ENCODE measurements at places on chromosomes 5 and 9. TPM values are rescaled to one million over a fixed set of nuclear protein-coding genes. Genes with fewer than 3 reads are reported as not detected.

DNA sequence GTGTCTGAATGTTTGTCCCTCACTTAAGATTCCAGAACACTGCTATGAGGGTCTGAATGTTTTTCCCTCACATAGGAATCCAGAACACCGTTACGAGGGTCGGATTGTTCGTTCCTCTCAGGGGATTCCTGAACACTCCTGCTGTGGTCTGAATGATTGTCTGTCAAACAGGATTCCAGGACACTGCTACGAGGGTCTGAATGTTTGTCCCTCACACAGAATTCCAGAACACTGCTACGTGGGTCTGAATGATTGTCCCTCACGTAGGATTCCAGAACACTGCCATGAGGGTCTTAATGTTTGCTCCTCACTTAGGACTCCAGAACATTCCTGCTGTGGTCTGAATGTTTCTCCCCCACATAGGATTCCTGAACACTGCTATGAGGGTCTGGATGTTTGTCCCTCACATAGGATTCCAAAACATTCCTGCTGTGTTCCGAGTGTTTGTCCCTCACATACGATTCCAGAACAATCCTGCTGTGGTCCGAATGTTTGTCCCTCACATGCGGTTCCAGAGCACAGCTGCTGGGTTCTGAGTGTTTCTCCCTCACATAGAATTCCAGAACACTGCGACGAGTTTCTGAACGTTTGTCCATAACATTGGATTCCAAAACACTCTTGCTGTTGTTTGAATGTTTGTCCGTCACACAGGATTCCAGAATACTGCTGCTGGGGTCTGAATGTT, 199.5 kb downstream of the FOXD4L6 start:
- DNase-seq: no peak

DNA sequence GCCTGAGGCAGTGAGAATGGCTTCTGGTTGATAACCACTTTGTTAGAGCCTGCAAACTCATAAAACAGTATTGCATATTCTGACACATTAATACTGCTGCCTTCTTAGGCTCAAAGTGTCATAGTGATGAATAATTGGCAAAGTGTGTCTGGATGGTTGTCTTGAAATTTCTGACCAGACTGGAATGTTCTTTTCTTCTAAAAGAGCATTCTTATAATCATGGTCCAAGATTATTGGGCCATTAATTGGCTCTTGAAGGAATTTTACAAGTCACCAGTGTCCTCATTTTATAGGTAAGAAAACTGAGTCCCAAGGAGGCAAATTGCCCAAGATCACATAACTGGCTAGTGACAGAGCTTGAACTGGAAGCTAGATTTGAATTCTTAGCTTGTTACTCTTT, 111.7 kb downstream of the PCSK1 start:
- no peak for DNase-seq

DNA sequence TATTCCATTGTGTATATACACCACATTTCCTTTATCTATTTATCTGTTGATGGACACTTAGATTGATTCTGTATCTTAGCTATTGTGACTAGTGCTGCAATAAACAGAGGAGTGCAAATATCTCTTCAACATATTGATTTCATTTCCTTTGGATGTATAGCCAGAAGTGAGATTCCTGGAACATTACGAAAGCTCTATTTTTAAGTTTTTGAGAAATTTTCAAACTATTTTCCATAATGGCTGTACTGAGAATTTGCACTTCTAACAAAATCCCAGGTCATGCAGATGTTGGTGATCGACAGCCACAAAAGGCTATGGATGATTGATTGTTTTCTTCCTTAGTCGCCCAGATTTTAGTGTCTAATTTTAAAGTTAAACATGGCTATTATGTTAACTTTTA, 132.7 kb upstream of the MTAP start:
- no peak for DNase-seq

DNA sequence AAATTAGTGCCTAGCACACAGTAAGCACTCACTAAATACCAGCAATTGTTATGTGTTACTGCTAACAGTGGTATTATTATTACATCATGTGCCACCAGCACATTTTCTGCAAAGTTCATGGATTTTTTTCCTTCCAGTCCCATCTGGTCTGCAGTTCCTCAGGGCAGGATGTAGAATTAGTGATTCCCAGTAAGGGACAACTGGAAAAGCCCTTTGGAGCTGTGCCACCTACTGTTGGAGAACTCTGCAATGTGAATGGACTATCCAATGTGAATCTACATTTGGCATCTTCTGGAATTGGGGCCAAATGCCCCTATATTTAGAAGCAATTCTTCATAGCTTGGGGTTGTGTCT, 154.0 kb downstream of the CDH6 start:
- no peak for DNase-seq

- DNase-seq: no peak
Measured at GRCh38 chr5:11293523-11293922, 532.5 kb upstream of the DAP start.

- DNase-seq: peak; percentile 34
Measured at GRCh38 chr9:23492126-23493002, 333.7 kb downstream of the ELAVL2 start.

GRCh38 chr9:124198948-124199347, 58.8 kb upstream of the NEK6 start:
- DNase-seq: no peak

GRCh38 chr9:35280399-35280798, 118.6 kb downstream of the UNC13B start:
- DNase-seq: no peak

DNA sequence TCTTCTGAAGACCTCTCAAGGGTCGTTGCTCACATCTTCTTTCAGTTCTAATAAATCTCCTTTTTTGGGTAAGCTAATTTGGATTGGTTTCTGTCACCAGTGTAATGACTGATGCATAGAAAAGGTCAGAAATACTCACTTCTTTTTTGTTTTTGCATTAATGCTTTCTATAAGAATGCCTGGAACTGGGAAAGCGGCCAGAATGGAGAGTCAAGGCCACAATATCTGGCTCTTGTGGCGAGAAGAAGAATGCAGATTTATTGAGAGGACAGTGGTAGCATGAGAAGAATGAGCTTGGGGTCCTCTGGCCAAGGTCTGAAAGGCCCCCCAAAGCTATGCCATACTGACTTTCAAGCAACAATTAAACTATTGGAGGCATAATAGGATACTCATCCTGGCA, 88.0 kb upstream of the SLC12A2 start:
- no peak for DNase-seq

The ZNF782 gene
- 2.6 TPM for total RNA-seq

The ANKRD34B gene
- total RNA-seq: 0.05 TPM

The C7 gene
- total RNA-seq: not detected

The PTPRD gene
- total RNA-seq: 1.3 TPM

All from glomerular endothelial cell (primary cell).